Spleen (tissue), 13 donors: ENCODE measurements at places on chromosomes 3 and 15.

DNA sequence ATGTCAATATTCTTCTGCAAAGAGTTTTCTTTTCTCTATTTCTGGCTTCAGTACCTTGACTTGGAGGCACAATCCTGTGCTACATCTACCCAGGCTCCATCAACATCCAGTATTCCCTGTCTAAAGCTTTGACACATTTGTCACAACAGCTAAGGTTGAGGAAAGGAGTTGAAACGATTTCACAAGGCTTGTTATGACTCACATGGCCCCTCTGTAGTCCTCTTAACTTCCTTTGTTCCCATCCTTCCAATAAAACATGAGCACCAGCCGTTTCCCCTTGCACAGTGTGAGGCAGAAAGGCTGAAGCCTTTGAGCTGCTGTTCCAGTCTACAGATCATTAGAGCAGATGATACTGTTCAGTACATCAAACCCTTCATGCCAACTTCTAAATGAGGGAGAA lies 163.0 kb upstream of the TMCO5A start:
- DNase-seq, result no peak

DNA sequence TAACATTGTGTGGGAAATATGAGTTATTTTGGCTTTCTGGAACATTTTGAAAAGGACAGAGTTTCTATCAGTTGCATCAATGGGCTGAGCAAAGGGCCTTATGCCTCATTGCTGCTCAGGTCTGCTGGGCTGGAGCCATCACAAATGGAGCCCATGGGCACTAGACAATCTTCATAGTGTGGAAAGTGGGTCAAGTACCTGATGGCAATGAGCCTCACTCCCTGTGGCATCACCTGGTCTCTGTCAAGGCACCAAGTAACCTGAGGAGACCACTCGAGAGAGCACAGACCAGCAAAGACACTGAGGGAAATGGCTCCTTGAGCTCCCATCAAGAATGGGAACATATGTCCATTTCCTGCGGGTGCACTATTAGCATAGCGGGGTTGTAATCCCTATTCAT lies 96.7 kb upstream of the PPP2R3A start:
- DNase-seq, result no peak

- DNase-seq, result no peak
Measured at GRCh38 chr15:50116477-50116876, 2.6 kb downstream of the ATP8B4 start.

DNA sequence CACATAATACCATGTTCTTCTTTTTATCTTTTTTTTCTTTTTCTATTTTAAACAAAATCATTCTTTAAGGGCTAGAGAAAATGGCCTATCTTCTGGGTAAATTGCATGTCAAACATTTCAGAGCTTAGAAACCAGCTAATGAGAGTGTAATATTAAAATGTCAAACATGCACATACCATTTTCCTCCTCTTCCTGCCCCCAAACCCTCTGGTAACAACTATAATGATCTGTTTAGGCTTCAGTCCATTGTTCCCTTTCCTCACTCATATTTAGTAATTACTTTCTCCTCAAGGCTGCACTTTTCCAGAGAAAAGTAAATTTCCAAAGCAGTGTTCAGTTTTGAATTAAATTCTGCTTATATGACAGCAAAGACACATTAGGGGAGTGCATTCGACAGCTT lies 224.3 kb upstream of the ROBO2 start:
- DNase-seq, result no peak

- DNase-seq, result no peak
Measured at GRCh38 chr3:17088017-17088416, 203.3 kb downstream of the PLCL2 start.

DNA sequence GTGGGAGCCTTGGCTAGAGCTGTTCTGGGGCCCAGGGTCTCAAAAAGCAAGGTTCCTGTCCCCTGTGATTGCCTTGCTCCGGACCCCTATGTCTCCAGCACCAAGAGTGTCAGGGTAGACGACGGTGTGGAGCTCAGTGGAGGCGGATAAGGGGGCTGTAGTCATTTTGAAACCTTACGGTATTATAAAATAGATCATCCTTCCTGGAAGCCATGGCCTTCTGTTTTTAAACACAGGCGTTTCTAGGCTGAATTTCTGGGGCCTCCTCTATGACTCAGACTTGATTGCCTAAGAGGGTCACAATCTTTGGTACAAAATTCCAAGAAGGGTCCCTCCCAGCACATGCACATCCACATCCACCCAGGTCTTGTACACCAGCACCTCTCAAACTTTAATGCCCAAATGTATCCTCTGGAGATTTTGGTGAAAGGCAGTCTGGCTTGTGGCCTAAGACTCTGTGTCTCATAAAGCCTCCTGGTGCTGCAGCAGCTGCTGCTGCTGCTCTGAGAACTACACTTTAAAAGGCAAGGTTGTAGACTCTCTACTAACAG lies 70.5 kb upstream of the XCR1 start:
- no peak for DNase-seq

- no peak for DNase-seq
Measured at GRCh38 chr15:25743548-25744275, 119.4 kb downstream of the ATP10A start.
